ENCODE measurements at places on chromosomes 2 and 18.

DNA sequence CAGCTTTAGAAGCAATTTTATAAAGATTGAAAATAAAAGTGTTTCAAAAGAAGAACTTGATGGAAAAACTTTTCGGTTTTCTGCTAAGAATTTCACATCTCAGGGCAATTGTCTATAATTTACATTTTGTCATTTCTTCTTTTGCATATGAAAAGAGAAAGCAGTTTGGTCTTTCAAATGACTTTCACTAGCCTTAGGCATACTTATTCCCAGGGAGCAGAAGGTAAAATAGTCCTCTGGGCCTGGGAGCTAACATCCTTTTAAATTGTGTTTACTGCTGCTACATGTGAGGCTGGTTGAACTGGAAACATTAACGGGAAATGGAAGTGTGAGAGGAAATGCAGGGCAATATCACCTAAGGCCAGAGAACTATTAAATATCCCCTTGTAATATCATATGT is 37.1 kb downstream of the MYO3B start:
- DNase-seq, result no peak

DNA sequence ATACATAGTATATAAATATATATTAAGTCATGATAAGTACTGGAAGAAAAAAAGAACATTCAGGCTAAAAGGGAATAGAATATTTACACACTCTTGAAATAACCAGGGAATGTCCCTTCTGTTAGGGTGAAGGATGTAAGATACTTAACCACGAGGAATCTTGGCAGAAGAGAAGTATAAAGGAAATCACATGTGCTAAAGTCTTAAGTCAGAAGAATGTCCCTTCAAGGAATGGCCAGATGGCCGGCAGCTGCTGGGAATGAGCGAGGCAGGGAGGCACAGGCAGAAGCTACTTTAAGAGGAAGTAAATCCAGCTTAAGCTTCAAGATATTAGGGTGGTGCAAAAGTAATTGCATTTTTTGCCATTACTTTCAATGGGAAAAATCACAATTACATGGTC is 5.5 kb downstream of the CCDC102B start:
- DNase-seq, result peak; percentile 60

GRCh38 chr2:9199716-9200632 is 6.6 kb upstream of the ASAP2 start:
- no peak for DNase-seq

DNA sequence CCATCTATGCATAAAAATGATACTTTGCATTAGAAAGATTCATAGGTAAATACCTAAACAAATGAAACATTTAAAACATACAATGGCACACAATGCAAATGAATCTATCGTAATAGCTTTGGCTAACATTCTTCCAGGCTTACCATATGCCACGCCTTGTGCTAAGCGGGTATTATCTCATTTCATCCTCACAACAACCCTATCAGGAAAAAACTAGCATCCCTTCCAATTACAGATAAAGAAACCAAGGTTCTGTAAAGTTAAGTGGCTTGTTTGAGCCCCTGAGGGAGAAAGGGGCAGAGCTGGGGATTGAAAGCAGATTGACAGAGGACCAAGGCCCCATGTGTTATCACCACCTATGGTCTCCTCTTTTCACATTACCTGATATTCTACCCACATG is 145.4 kb upstream of the ETAA1 start:
- no peak for DNase-seq

DNA sequence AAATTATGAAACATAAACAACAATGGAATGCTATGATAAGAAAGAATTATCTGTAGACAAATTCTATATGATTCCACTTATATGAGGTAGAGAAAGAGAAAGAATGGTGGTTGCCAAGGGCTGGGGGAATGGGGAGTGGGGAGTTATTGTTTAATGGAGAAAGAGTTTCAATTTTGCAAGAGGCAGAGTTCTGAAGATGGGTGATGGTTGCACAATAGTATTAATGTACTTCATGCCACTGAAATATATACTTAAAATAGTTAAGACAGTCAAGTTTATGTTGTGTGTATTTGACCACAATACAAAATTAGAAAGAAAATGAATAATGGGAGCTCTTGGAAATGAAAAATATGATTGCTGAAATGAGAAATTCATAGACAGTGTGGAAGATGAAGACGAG is 22.6 kb upstream of the FAM117B start:
- no peak for DNase-seq

GRCh38 chr2:203035879-203036470 is 21.3 kb downstream of the NBEAL1 start:
- no peak for DNase-seq

- DNase-seq, result no peak
Measured at GRCh38 chr2:169303579-169304305, 58.6 kb downstream of the LRP2 start.

- no peak for DNase-seq
Measured at GRCh38 chr2:98775146-98775986, 44.4 kb upstream of the MGAT4A start.

DNA sequence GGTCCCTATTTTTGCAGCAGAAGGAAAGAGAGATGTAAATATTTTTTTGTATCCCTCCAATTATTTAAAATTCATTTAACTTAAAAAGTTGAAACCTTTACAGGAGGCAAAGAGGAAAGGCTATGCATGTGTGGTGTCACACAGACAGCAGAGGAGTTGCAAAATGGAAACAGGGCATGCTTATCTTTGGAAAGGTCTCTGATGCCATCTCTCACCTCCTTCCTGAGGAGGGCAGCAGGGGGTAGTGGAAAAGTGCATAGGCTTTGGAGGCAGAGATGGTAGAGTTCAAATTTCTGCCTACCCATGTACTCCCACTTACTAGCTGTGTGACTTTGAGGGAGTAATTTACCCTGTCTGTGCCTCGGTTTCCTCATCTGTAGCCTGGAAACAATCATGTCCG is 99.6 kb upstream of the MCFD2 start:
- DNase-seq, result no peak

GRCh38 chr2:12050396-12050795 is 304.0 kb downstream of the LPIN1 start:
- peak; percentile 70 for DNase-seq

DNA sequence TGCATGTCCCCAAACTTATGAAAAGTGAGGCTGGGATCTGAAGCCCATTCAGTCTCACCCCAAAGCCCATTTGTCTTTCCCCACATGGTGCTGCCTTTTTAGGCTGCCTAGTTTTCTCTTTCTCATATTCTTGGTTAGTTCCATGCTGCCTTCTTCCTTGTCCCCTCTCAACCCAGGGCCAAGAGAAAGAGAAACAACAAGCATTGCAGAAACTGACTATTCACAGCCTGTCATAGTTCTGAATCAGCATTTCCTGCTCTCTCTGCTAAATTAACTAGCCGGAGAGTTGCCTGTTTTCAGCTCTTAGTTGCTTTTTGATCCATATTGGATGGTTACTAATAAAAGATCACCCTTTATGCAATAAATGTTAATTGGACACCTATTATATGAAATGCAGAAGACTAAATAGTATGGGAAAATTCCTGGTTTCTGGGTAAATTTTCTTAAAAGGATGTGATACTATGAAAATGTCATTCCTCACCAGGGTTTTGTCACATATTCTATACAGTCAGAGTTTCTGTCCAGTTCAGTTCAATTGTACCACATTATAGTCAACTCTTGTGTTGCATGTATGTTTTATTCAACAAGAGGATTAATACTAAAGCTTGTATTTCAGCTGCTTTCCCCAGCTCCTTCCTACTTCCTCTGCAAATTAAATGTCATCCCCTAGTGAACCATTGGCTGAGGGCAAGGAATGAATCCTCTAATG is 246.5 kb downstream of the GALR1 start:
- no peak for DNase-seq

GRCh38 chr18:38619129-38619528 is 1053.5 kb upstream of the CELF4 start:
- DNase-seq, result no peak

DNA sequence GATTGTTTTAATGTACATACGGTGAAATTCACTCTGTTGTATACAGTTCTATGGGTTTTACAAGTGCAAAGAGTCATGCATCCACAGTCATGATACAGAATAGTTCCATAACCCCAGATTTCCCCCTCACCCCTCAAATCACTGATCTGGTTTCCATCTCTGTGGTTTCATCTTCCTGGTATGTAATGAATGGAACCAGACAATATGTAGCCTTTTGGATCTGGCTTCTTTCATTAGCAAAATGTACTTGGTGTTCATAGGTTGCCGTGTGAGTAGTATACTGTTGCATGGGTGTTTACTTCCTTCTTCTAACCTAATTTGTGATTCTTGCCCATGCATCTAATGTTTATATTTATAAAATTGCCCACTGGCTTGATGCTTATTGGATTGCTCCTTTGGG is 298.7 kb upstream of the NRP2 start:
- no peak for DNase-seq

DNA sequence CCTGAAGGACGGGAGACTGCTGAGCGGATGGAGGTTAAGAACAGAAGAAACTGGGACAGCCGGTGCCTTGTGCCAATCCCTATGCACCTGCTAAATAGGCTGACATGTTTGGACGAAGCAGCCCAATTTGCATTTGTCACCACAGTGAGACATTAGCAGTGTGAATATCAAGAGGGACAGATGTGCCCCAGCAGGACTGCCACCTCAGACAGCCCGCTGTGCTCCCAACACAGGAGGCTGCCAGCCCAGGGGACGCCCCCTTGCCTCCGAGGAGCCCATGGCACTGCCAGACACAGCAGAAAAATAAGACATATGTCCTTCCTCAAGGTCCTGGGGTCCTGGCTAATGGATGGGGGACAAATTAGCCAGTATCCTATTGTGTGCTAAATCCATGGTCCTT is 306.7 kb upstream of the POU3F3 start:
- no peak for DNase-seq

DNA sequence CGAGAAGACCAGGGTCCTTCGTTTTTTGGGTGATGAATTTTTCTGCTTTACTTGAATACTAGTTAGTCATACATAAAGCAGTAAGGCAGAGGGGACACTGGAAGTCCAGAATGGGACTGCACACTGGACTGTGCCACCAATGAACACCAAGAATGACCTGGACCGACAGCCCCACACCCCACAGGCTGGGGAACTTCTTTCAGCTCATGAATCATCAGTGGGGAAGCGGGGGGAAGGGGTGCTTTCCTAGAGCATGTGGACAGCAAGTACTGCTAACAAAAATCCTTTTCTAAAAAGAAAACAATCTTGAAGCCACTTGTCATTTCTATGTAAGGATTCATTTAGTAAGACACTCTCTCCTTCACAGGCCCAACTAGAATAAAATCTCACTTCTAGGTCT is 86.0 kb downstream of the DTNB start:
- DNase-seq, result no peak

- no peak for DNase-seq
Measured at GRCh38 chr2:126894082-126894481, 4.6 kb upstream of the TEX51 start.

DNA sequence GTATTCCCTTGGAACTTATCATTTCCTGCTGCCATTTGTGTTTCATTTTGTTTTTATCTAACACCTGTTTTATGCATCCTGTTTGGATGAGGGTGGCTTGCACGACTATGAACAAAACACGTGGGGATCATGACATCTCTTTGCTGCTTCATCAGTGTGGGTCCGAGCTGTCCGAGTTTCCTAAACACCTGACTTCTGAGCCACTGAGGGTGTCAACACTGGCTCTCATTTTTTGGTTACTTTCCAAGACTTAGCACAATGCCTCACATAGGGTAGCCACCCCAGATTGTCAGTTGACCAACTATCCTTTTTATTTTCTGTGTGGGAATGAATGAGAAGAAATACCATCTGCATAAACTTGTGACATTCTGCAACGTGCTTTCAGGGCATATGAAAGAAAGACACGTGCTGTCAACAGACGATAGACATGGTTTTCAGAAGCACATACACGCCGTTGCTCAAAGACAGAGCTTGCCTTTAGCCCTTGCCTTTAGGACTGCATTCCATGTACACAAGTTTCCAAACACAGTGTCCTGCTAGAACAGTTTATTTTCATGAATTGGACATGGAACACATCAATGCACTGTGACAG is 166.7 kb downstream of the MYT1L start:
- no peak for DNase-seq

GRCh38 chr2:127769587-127769986 is 41.4 kb downstream of the WDR33 start:
- DNase-seq, result no peak

DNA sequence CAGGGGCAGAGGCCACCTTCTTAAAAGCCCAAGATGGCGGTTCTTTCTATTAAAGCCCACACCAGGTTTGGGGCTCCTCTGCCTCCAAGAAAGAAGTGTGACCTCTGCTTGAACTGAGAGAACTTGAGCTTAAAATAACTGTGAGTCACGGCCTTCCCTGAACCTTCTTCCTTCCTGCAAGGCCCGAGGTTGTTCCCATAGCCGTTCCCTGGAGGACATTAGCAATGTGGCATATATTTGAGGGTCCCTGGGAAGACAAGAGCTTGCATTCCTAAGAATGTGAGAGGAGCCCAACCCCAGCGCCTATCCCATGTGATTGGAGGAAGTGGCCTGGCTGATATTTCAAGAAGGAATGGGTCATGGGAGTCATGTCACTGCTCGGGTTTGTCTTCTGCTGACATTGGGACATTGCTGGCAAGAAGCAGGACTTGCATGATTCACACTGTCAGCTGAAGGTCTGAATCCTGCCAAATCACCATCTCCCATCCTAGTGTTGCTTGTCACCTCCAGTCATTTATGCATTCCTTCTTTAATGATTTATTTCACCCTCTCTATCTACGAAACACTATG is 168.1 kb downstream of the TRIB2 start:
- peak; percentile 41 for DNase-seq

GRCh38 chr18:23803755-23804154 is 114.5 kb downstream of the LAMA3 start:
- no peak for DNase-seq

- no peak for DNase-seq
Measured at GRCh38 chr2:234747032-234747431, 204.8 kb upstream of the SH3BP4 start.

- no peak for DNase-seq
Measured at GRCh38 chr2:829047-829446, 121.6 kb upstream of the SNTG2 start.

DNA sequence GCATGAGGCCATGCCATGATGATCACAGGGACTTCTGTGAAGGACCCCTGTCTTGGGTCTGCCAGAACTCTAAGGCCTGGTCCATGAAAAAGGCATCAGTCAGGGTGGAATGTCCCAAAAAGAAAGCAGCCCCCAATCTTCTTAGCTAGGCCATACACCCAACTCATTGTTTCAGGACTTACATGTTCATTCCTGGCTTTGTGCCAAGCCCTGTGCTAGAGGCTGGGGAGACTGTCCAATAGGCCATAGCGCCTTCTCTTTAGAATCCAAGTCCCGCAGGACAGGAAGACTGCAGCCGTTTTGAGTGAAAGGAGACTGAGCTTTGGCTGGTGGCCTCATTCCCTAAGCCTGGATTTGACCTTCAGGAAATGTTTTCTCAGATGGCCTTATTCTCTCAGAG is 247.3 kb downstream of the PRKCE start:
- no peak for DNase-seq

DNA sequence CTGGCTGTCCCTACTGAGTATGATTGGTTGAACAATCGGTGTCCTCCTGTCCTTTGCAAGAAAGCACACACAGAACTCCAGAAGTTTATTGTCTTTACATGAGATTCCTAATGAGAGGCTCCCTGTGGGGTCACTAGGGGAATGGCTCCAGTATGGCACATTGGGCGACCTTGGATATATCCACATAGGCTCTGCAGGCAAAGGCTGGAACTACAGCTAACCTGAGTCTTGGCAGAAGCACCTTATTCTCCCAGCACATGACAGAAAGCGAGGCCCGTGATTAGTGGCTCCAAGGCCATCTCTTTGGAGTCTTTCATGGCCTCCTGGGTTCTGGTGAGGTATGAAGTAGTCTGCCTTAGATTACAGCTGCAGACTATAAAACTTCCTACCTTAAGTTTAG is 49.0 kb downstream of the ZDBF2 start:
- DNase-seq, result no peak

- no peak for DNase-seq
Measured at GRCh38 chr2:85388878-85389538, 21.2 kb downstream of the CAPG start.
